CD4-positive, alpha-beta T cell treated with Interleukin-12 subunit alpha and Interleukin-12 subunit beta, for 1 hour (primary cell): ENCODE measurements at places on chromosomes 1 and 21.

GRCh38 chr1:174949061-174949460 lies 50.7 kb upstream of the CACYBP start:
- DNase-seq = no peak

DNA sequence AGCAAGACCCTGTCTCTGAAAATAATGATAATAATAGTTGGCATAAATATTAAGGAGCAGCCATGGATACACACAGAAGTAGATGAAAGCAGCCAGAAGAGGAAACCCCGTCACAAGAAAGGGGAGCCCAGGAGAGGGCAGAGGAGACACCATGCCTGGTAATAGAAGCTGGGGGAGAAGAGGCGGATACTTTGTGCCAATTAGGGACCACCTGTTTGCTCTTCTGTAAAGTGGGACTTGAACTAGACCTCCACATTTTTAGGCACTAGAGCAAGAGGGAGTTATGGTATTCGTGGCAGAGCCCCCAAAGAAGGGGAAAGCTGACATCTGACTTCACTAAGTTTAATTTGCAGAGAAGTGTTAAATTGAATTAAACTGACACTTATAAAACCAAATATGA lies 12.5 kb downstream of the CELA2B start:
- no peak for DNase-seq

DNA sequence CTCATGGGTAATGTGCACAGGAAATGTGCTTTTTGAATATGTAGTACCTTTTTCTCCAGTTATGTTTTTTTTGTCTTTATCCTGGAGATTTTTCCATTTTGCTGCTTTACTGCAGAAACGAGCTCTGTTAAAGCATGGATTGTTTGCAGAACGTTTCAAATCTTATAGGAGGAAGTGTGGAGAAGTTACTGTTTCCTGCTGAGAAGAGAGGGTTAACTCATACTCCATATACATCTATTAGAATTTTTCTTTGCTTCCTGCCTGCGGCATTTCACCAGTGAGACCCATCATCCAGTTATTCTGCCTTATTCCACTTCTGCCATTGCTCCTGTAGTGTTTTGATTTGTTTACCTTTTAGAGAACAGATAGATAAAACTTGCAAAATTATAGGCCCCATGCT lies 2.0 kb downstream of the RPRD2 start:
- DNase-seq = peak; percentile 23

DNA sequence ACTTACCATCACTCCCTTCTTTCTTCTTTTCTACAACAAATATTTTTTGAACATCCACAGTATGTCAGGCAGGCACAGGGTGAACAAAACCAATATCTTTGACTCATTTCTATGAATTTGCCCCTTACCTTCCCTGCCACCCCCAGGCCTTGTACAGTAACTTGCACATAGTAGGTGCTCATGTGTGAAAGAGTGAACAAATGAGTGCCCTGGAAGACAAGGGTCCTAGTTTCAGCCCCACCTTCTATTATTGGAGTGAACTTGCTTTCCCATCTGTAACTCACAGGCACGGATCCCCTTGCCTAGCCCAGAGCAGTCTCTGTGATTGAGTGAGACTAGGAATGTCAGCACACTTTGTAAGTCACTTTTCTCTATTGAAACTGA lies 12.8 kb downstream of the ZDHHC18 start:
- no peak for DNase-seq

GRCh38 chr1:4128616-4129015 lies 228.5 kb upstream of the C1orf174 start:
- no peak for DNase-seq

DNA sequence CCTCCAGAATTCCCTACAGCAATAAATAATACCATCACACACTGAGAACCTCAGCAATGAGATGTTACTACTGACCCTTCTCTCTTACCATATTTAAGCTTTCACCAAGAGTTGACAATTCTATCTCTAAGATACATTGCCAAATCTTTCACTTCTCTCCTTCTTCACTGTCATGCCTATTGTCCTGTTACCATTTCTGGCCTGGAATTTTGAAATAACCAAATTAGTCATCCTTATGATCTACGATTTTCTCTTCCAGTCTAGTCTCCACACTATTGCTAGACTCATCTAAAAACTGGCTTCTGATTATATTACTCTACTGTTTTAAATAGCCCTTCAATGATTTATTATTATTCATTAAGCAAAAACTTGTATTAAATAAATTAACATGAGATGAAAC lies 656.1 kb upstream of the ADGRL4 start:
- DNase-seq = no peak

- peak; percentile 23 for DNase-seq
Observed at GRCh38 chr21:25638660-25639550, at the start of gene JAM2. Gene JAM2, plus strand, starts transcription at chr21:25639258. Its CDS starts 564 bp downstream, at chr21:25639822.

GRCh38 chr1:42141978-42142377 lies 11.2 kb upstream of the GUCA2B start:
- DNase-seq = no peak

DNA sequence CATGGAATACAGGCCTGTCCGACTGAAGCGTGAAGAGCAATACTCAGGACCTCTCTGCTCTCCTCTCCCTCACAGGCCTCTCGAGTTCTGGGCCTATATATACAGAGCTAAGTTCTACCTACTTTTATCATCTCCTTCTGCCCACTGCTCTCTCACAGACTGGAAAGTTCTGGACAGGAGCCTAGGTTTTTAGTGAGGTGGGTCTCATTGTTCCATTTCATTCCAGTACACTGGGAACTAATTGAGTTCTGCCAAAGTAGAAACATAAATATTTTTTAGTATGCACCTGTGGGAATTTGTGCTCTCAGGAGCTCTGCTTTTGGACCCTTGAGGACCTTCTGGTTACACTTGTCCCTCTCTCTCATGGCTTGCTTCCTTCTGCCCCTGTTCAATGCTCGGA lies at the start of gene TEDDM1:
TSS of gene TEDDM1 (minus strand) at position 101 of the 400 bp plus-strand sequence. CDS start 182 bp downstream, outside the sequence.
- no peak for DNase-seq

DNA sequence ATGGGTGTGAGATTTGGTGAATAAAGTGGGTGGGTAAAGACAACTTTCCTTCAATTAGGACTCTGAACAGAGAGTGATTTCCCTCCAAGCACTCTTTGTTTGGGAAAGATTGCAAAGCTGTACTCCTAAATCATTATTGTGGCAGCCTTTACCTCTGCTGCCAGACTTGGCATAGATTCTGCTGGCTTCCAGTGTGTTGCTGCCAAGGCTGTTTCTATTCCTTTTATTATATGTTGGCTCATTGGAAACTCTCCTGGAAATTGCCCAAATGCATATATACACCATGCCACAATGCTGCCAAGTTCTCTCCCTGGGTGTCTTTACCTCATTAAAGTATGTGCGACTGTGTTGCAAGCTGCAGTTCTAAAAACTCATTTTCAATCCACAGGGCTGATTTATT lies 668.0 kb downstream of the MRPL39 start:
- DNase-seq = no peak

GRCh38 chr1:6866825-6867224 lies 81.6 kb downstream of the CAMTA1 start:
- no peak for DNase-seq

DNA sequence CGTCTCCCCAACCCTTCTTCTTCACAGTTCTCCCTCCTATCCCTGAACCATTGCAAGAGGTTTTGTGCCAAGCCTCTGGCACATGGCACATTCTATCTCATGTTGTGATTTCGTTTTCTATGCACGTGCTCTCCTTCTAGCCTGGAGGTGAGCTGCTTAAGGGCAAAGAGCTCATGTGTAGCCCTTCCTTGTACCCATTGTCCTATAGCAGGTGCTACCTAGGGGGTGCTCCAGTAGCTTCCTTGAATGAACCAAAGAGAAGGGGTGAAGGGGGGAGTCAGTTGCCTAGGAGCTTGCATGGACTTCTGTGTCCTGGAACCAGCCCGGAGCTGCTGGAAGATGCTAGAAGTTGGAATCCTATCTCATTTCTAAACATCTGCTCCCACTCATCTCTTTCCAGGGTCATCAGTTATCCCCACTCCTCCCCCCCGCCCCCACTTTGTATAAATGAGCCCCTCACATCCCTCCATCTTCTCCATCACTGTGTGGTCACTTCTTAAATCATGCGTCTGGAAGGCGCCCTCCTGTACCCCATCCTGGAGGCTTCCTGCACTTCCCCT lies 535 bp upstream of the DISC1 start:
- no peak for DNase-seq

GRCh38 chr1:153400244-153400643 lies 9.4 kb upstream of the S100A8 start:
- no peak for DNase-seq

GRCh38 chr1:246679794-246680177 lies 44.4 kb upstream of the SCCPDH start:
- no peak for DNase-seq

DNA sequence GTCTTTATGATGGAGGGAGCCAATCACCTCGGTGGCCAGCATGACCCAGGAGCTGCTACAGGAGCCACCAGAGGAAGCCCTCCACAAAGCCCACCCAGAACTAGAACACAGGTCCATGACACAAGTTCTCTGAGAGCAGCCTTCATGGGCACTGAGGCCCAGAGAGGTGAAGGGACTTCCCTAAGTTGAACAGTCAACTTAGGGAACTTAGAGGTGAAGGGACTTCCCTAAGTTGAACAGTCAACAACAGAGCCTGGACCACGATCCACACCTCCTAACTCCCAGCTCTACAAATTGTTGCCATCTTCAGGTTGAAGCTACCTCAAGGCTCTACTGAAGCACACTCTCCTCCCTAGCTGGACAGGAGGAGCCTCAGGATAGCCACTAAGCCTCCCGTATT lies 132.7 kb downstream of the CCDC185 start:
- no peak for DNase-seq

GRCh38 chr1:247343801-247344200 lies 12.1 kb upstream of the ZNF496 start:
- DNase-seq = no peak

GRCh38 chr1:110216844-110217444 lies 6.8 kb downstream of the KCNC4 start:
- no peak for DNase-seq

- no peak for DNase-seq
Observed at GRCh38 chr1:166167572-166167925, 748 bp upstream of the FAM78B start.

- no peak for DNase-seq
Observed at GRCh38 chr1:206693592-206693991, 8.9 kb downstream of the MAPKAPK2 start.

- no peak for DNase-seq
Observed at GRCh38 chr1:48019714-48020315, 22.6 kb upstream of the TRABD2B start.

GRCh38 chr1:43220905-43221778 lies 48.6 kb upstream of the TMEM125 start:
- no peak for DNase-seq

DNA sequence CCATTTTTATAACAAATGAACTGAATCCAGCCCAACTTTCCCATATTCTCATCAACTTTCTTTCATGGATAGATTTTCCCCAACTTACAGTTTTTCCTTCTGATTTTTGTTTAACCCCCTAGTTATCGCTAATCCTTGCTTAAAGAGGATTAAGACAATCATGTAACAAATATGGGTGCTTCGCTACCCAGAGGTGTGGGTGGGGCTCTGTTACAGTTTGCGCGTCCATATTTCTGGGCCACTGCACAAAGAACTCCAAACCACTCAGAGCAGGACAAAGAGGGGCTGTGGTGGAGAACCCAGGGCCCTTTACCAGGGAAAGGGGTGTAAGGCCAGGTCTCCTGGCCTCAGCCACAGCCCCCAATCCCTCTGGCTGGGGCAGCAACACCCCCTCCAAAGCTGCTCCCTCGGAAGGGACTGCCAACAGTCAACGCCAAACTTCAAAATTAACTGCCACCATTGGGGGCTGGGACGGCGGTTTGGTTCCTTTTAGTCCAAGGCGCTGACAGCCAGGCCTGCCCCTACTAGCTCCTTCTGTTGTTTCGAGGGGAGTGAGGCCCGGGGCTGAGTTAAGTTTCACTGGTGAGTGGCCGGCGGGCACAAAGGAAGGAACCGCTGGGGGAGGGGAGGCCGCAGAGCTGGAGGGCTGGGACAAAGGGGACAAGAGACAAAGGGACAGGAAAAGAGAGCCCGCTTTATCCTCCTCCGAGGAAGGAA lies 27.9 kb downstream of the SSBP3 start:
- no peak for DNase-seq
